Cardiac septum (tissue), 1 donor: ENCODE measurements at places on chromosomes 12 and 14. TPM values are rescaled to one million over a fixed set of nuclear protein-coding genes. Genes with fewer than 3 reads are reported as not detected.

Gene SLCO1B1
- 0.24 TPM for total RNA-seq

Gene PMCH
- not detected for total RNA-seq

Gene XPOT
- total RNA-seq = 30.6 TPM

Gene CAMKK2
- 17.8 TPM for total RNA-seq

Gene AICDA
- 0.13 TPM for total RNA-seq

Gene DTX1
- total RNA-seq = 2.6 TPM

Gene FGF23
- total RNA-seq = 0.46 TPM

Gene RND1
- 0.62 TPM for total RNA-seq

Gene ACOT6
- not detected for total RNA-seq

Gene EIF2S3B
- total RNA-seq = 0.62 TPM

Gene PPP1R3E
- total RNA-seq = 6.2 TPM

Gene OVCH1
- not detected for total RNA-seq

Gene LBHD2
- not detected for total RNA-seq

Gene ALG10B
- 5.5 TPM for total RNA-seq

Gene CCDC197
- total RNA-seq = 3.4 TPM

Gene LIN7A
- total RNA-seq = 17.3 TPM

Gene GLS2
- total RNA-seq = 0.38 TPM

Gene ADAM21
- 0.54 TPM for total RNA-seq

Gene SMCO2
- total RNA-seq = 0.38 TPM
